CD8-positive, alpha-beta memory T cell (primary cell): ENCODE measurements at places on chromosomes 4 and X.

DNA sequence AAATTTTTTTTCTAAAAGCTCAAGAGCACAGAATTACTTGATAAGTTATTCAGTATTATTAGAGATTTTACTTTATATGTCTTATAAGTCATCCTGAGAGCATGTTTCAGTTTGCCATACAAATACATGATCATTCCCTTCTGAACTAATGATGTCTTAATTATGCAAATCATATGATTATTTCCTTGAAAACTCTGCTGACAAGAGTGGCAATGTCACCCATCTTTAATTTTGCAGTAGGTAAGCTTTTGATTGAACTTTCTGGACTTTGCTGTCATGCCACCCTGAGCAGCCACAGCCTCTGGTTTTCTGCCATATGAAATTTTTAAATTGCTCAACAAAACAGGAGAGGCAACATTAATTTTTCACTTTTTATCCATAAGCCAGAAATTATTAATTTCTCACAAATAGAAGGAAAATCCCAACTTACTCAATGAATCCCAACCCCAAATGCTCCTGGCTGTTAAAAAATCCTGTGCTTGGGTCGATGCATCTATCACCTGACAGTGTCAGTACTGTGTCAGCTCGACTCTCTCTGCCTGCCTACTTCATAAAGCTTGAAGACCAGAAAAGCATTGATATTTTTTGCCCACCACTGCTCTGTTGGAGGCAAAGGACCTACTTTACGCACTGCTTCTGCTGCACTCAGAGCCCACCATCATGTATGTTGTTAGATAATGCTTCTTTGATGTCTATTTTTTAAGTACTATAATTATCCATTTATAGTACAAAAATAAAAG is 11.6 kb upstream of the HADH start:
- DNase-seq = no peak

- peak; percentile 44 for DNase-seq
These were observed 31.5 kb downstream of the RTL5 start for GRCh38 chrX:72100051-72100755.

DNA sequence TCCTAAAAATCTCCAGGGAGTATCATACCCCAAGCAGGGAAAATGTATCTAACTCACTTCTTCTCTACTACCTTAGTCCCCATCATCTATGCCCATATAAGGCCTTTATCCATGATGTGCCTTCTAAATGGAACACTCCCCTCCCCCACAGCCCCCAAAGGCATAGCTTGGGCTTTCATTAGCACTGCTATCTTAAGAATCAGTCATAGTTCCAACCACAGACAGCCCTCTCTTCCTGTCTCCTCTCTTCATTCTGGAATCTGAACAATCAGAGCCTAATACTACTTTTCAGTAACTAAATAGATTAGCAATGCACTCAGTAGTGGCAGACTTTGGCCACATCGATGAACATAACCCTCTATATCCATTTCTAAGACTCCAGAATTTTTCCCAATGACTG is 313.2 kb upstream of the DKK2 start:
- DNase-seq = no peak

DNA sequence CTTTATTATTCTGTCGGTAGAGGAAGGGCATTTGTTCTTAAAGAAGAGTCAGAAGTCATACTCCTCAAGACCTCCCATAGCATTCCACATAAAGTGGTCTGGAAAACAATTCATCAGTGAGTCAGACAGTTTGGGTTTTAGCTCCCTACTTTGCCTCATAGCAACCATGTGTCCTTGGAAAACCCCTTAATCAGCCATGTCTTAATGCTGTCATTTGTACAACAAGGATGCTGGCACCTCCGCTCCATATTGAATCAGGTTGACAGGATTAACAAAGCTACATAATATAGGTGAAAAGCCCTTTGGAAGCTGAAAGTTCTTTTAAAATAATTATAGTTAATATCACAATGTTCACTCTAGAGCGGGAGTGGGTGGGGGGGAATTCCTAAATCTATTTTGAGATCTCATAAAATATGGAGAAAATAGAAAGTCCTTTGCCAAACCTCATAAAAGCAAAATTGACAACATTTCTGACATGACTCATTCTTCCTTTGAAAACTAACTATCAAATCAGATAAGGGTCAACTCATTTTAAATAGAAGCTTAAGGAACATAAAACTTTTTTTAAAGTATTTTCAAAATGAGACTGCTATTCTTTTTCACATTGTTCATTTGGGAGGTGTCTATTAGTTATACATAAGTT is 37.3 kb upstream of the GUCY1A1 start:
- DNase-seq = no peak

DNA sequence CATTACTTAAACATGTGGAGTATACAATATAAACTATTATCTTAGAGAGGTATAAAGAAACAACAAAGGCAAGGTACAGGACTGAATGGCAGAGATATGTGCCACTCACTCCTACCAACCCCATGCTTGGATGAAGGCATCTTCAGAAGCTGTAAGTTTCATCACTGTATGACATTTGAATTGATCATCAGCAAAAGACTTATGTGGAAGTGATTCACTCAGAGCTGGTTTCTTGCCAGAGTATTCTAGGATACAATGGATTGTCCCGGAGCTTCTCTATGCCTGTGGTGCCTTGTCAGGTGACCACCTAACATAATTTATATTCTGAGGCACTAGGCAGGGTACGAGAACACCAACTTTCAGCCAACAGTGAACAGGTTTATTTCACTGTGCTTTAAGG is 392.2 kb downstream of the PPP1R2C start:
- DNase-seq = no peak

- DNase-seq = no peak
These were observed 26.2 kb upstream of the TMPRSS11D start for GRCh38 chr4:67909905-67910584.

DNA sequence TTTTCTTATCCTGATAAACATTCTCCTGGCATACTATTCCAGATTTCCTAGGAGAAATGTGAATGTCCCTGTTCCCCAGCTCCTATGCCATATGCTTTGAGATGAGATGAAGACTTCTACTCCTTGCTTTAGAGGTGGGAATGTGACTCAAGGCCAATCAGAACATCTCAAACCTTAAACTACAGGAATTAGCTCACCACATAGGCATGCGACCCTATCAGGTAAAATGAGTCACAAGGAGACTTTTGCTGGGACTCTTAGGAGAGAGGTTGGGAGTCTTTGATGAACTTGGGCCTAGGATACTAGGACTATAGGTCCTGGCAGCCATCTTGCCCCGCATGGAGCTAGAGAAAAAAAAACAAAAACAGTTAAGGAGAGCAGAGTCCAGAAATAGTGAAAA is 5.8 kb upstream of the USO1 start:
- no peak for DNase-seq

- no peak for DNase-seq
These were observed 22.1 kb downstream of the NAP1L5 start for GRCh38 chr4:88675543-88675942.

- no peak for DNase-seq
These were observed at the start of gene BEX1 for GRCh38 chrX:103063918-103064434. Gene BEX1, minus strand, starts transcription at chrX:103064171. Its CDS starts 897 bp downstream, at chrX:103063274.

- DNase-seq = peak; percentile 70
These were observed 543 bp downstream of the ELF2 start for GRCh38 chr4:139176302-139177048.

GRCh38 chrX:67614423-67614822 is 70.6 kb downstream of the AR start:
- no peak for DNase-seq

GRCh38 chrX:9466736-9467135 is 1.9 kb downstream of the TBL1X start:
- peak; percentile 25 for DNase-seq

- DNase-seq = no peak
These were observed 21.9 kb downstream of the GPRIN3 start for GRCh38 chr4:89285745-89286144.

DNA sequence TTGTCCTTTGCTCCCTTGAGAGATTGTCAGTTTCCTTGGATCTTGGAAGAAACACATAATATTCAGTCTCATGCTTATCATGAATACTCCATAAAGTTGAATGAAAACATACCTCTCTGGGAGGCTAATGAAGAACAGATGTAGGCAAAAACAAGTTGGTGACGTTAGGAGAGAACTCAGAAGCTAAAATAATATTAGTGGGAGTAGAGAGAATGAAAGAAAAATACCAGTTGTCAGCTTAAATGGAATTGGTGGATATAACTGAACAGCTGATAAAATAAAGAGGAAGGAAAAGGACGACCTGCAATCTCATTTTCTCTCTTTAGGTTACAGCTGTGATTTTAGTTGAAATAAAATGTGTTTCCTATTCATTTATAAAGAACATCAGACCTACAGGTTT is 124.8 kb downstream of the SNCA start:
- no peak for DNase-seq

GRCh38 chrX:42776195-42776594 is 1.8 kb downstream of the PPP1R2C start:
- no peak for DNase-seq

GRCh38 chr4:65546882-65547416 is 123.3 kb downstream of the EPHA5 start:
- no peak for DNase-seq

- no peak for DNase-seq
These were observed 902.7 kb upstream of the EPHA5 start for GRCh38 chr4:66572949-66573348.

GRCh38 chr4:159297091-159297490 is 194.2 kb downstream of the RAPGEF2 start:
- DNase-seq = no peak

DNA sequence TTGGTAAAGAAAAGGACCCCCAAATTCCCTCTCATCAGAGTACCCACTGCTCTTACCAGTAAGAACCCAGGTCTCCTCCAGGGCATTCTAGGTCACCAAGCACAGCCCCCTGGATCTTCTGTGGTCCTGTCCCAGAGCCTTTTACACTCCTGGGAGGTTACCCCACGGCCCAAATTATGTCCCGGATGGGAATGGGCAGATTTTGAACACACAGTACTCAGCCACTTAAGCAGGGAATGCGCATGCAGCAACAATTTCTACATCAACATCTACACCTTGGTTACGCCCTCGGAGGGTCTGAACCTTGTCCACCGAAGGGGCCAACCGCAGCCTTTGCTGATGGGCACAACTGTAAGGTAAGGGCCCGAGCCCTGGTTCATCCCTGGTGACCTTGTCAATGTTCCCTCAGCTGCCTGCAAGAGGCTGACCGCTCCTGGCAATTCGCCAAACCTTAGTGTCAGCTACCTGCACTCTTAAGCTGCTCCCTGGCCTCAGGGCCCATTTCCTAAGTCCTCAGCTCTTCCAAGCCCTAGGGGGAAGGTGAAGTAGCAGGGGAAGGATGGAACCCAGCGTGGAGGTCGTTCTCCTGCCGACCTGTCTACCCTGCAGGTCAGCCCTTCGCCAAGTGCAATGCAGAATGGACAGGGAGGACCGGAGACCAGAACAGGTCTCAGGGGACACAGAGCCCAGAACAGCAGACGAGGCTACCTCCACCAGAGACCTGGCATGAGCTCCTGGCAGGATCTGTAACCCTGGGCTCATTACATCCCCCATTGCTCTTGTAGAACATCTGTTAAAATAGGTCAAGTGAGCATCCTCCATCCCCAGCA is 5.9 kb downstream of the TIMP1 start:
- no peak for DNase-seq

GRCh38 chr4:143251779-143252178 is 67.1 kb downstream of the USP38 start:
- DNase-seq = no peak

- DNase-seq = no peak
These were observed 316.8 kb downstream of the HS3ST1 start for GRCh38 chr4:11111876-11112275.

- DNase-seq = no peak
These were observed 49.8 kb upstream of the PRPS2 start for GRCh38 chrX:12741416-12741815.

- DNase-seq = no peak
These were observed 538.3 kb upstream of the GALNT7 start for GRCh38 chr4:172630280-172630679.

DNA sequence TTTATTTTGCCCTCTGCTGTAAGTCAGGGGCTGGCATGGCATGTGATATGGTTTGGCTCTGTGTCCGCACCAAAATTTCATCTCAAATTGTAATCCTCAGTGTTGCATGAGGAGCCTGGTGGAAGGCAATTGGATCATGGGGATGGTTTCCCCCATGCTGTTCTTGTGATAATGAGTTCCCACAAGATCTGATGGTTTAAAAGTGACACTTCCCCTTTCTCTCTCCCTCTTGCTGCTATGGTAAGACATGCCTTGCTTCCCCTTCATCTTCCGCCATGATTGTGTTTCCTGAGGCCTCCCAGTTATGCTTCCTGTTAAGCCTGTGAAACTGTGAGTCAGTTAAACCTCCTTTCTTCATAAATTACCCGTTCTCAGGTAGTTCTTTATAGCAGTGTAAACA is 72.0 kb upstream of the MSX1 start:
- no peak for DNase-seq

- no peak for DNase-seq
These were observed 172.9 kb downstream of the DCLK2 start for GRCh38 chr4:150250998-150251651.

DNA sequence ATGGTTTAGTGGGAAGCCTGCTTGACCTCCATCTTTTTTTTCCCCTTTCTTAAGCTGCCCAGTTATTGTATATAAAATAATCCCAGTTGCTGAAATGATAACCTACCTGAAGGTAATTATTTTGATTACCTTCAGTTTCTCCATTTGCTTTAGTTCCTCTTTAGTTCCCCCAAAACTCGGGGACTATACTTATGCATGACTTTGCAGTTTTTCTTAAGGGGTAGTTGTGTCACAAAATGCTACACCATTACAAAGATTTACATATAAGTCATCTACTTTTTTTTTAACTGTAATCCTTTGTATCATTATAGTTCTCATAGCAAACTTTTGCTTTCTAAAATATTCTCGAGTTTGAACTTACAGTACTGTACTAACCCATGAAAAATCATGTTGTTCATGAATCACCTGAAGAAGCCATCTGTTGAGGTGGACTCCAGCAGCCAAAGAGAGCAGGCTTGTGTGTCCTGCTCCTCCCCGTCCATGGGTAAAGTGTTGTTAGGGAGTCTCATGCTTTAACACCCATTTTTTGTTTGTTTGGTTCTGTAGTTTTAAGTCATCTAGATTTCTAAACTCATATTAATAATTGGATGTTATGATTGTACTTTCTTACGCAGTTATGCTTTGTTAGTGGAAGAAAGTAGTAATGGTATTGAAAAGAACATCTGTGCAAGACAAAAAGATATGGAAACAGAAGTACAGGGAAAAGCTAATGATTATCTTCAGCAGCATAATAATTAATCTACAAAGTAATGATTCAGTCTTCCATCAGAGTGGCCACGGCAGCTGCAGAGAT is 34.6 kb downstream of the HADH start:
- no peak for DNase-seq

GRCh38 chr4:53987761-53988171 is 76.6 kb downstream of the CHIC2 start:
- DNase-seq = no peak

- DNase-seq = no peak
These were observed 585.9 kb downstream of the PCDH18 start for GRCh38 chr4:136946307-136946907.

DNA sequence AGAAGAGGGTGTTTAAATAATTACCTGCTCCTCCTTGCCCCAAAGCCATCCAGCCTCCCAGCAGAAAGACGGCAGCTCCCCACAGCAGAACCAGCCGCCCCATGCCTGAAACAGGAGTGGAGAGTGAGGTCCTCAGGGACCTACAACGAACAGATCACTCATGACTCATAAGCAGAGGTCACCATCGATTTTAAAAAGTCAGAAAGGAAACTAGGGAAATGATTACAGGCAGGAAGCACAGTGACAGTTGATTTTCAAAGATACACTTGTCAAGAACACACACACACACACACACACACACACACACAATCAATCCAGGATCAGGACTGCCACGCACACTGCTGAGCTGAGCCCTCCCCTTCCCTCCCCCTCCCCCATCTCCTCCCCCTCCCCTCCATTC is at the start of gene CRLF2:
CRLF2 (minus strand) TSS at position 118 of the 400 bp plus-strand sequence; CDS start at position 103, 15 bp downstream.
- no peak for DNase-seq

- DNase-seq = no peak
These were observed 239.1 kb downstream of the NDST4 start for GRCh38 chr4:114874321-114874720.
